Caco-2 (cell line): ENCODE measurements at places on chromosomes 16 and 17.

DNA sequence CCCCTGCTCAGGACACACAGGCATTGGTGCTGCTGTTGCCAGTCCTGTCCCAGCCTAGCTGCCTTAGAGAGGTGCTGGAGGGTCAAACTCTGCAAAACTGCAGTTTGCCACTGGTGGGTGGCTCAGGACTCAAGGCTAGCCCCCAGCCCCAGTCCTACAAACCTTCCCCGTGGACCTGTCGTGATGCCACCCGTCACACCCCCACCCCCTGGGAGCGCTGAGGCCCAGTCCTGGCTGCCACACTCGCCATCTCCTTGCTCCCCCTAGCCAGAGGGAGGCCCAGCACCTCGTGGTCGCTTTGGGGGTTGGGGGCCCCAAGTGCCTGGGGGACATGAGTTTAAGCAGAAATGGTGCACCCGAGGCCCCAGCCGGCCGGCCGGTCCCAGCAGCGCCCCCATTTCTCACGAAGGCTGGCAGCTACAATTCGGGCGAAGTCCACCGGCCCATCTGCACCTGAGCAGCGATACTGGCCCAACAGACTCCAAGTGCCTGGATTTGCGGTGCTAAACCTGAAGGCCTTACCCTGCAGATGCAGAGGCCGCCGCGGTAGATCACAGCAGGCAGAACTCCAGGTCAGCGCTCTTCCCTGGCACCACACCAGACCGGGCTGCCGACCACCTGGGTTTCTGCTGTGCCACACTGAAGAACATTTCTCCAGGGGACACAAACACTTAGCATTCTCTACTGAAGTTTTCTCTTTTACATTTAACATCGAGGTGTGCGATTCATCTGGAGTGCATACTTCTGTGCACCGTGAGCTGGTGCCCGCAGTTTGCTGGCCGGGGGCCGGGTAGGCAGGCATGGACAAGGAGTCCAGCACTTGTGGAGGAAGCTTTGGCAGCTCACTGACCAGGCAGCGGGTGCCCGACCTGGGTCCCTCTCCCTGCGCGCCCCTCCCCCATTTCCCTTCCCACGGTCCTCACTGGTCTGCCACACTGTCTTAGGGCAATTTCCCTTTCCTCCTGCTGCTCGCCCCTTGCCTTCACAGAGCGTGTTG lies 130.0 kb downstream of the KCNJ12 start:
- no peak for DNase-seq

DNA sequence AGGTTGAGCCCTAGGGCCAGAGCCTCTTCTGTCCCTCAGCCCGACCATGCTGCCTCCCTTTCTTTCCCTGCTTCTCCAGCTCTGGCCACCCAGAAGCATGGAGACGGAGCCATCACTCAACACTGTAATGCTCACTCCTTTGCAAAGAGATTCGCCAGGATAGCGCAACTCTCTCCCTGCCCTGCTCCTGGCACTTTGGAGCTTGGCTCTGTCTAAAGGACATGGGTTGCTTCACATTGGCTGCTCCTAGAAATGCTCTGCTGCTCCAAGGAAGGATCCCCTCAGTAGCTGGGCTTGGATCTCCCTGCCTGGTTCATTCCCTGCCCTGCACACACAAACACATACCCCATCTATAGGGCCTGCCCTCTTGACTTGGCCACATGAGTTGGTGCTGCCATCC lies 76.0 kb downstream of the CLEC16A start:
- DNase-seq = no peak

DNA sequence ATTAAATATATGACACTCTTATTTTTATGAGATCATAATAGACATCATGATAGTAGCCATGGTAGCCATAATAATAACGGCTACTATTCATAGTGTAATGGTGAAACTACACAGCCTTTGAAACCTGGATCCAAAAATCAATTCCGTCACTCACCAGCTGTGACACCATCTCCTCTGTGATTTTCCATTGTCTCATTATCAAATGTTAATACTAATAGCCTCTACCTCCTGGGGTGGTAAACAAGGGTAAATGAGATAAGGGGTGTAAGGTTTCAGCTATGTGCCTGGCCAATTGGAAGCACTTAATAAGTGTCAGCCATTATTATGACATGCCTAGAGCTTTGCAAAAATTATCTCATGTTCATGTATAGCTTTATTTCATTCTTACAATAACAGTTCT lies 88.6 kb downstream of the CACNG3 start:
- no peak for DNase-seq

GRCh38 chr17:51142597-51142996 lies 10.8 kb upstream of the NME1 start:
- no peak for DNase-seq

DNA sequence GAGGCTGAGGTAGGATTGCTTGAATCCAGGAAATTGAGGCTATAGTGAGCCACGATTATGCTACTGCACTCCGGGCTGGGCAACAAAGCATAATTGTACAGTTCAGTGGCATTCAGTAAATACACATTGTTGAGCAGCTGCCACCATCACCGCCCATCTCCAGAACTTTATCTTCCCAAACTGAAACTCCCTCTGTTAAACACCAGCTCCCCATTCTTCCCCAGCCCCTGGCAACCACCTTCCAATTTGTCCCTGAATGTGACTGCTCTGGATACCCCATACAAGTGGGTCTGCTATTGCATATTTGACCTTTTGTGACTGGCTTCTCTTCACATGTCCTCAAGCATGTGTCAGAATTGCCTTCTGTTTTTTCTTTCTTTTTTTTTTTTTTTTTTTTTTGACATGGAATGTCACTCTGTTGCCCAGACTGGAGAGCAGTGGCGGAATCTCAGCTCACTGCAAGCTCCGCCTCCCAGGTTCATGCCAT lies 2.9 kb downstream of the RPL38 start:
- DNase-seq = no peak
